ENCODE measurements at places on chromosomes 13 and 19. TPM values are rescaled to one million over a fixed set of nuclear protein-coding genes. Genes with fewer than 3 reads are reported as not detected.

NANOS3 gene
- total RNA-seq = 0.83 TPM

ZNF541 gene
- total RNA-seq = 0.08 TPM

KLK3 gene
- not detected for total RNA-seq

ZNF544 gene
- 30.2 TPM for total RNA-seq

SLC44A2 gene
- total RNA-seq = 100 TPM

DOHH gene
- 24.1 TPM for total RNA-seq

DNA sequence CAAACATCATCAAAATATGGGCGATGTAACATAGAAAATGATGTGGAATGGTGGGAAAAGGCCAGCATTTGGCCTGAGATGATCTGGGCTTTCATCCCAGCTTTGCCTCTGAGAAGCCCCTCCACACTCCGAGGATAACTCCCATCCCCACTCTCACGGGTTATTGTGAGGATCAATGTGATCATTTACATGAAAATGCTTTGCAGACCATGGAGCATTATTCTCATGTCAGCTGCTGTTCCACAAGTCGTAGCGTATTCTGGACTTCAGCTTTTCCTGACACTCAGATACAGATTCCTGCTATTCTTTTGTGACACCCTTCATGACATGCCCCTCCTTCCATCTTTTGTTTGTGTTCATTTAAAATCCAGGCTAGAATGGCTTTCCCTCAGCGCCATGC is 86.5 kb downstream of the NUFIP1 start:
- no peak for DNase-seq

DNA sequence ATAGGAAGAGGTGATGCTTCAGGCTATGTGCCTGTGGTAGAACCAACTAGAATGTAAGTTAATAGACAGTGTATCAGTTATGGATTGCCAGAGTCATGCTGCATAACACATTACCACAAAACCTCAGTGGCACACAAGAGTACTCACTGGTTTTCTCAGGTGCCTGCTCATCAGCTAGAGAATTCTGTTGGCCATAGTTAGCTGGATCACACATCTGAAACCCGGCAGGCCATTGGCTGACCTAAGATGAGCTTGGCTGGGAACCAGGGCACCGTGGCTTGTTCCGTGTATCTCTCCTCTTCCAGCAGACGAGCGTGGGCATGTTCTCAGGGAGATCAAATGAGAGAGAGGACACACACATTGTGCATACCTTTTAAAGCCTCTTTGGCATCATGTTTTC is 76.7 kb downstream of the TEX26 start:
- DNase-seq = peak; percentile 84

GRCh38 chr19:51158474-51159129 is 16.5 kb downstream of the SIGLEC7 start:
- peak; percentile 29 for DNase-seq

DNA sequence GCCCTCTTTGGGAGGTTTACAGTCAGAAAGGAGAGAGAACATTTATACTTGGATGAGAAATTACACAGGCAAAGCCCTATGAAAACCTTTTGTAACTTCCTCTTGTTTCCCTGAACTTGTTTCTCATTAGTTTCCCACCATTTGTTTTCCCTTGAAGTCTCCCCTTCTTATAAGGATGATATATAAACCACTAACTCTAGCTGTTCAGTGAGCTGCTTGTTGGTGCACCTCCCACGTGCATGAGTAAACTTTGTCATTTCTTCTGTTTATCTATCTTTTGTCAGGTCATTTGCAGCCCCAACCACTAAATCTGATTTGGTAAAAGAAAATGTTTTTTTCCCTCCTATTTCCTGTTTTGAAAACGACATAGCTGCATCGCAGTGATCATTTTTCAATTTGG is 919.9 kb downstream of the SLITRK1 start:
- DNase-seq = no peak

GRCh38 chr19:47726467-47726866 is 13.2 kb downstream of the EHD2 start:
- DNase-seq = peak; percentile 69

Measured in myocyte (in vitro differentiated cells).